ENCODE measurements at places on chromosomes 3 and 15.

- DNase-seq = no peak
These were observed 80.2 kb downstream of the LPP start for GRCh38 chr3:188234132-188234531.

- DNase-seq = no peak
These were observed 53.3 kb upstream of the KCNMB2 start for GRCh38 chr3:178482981-178483380.

DNA sequence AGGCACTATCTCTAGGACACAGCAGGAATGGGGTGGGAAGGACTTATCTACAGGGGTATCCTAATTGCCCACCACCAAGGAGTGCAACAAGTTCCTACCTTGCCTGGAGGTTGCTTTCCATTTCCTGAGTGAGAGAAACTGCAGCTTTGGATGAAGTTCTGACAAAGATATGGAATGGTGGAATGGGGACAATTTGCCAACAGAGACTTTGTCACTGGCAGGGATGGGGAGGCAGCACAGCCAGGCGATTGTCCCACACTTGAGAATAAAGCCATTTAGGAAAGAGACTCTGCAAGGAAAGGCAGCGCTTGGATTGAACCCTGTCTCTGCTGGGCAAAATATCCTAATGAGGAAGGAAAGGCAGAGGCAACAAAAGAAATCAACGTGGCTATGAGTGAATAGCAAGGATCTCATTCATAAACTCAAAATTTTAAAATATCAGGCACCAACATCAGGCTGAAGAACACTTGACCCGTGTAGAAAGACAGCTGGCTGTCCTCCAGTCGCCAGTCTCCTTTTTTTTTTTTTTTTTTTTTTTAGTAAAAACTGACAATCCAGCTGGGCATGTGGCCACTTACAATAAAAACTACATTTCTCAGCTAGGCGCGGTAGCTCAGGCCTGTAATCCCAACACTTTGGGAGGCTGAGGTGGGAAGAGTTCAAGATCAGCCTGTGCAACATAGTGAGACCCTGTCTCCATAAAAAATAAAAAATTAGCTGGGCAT lies 31.6 kb upstream of the PDE8A start:
- no peak for DNase-seq

DNA sequence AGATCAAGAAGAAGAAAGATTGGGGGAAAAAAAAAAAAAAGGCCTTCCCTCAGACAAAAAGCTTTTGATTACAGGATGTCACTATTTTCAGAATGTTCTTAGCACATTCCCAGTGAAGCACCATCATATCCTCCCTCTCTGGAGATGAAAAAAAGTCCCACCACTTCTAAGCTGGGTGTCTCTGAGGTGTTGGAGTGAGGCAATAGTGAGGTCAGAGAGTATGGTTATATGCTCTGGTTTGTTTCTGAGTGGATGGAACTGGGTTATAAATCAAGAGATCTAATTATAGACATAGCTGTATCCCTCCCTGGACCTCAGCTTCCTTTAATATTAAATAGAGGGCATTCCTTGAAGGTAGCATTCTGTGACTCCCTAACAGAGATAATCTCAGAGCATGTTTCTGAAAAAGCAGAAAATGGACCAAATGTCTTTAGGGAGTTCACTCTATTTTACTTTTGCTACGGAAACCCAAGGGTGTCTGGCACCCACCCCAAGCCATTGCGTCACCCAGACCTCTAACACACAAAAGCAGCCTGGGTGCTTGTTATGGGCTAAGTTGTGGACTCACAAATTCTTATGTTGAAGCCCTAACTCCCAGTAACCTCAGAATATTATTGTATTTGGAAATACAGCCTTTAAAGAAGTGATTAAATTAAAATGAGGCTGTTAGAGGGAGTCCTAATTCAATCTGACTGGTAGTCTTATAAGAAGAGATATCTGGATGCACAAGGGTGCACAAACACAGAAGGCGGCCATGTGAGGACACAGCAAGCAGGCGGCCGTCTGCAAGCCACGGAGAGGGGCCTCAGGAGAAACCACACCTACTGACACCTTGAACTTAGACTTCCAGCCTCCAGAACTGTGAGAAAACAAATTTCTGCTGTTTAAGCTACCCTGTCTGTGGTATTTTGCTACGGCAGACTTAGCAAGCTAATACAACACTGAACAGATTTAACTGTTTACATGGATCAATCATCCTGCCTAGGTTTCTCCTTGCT lies 81.5 kb downstream of the MB21D2 start:
- no peak for DNase-seq

DNA sequence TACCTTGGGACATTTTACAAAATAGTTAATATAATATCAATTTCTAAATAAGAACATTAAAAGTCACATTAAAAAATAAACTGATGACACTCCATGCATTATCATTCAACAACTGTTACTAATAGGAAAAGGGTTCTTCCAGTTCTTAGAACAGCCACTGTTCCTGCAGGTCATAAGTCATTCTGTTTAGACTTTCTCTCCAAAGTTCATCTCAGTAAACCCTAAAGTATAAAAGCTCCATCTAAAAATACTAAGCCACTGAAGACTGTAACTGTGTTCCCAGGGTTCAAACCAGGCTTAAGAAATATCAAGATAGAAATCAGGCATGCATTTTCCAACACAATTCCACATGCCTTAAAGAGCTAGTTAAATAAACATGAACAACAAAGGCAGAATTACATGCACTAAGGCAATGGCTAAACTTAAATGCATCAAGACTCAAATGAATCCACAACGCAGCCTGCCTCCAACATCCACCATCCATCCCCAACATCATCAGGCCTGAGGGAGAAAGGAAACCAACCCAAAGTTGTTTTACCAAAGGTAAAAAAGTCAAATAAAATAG lies 46.2 kb downstream of the DMXL2 start:
- no peak for DNase-seq

Measured in KBM-7 (cell line).